Activated naive CD8-positive, alpha-beta T cell treated with anti-CD3 and anti-CD28 coated beads, Interleukin-2, amount 10 ng/mL, durations not matched to agents 7 days and 5 days (primary cell): ENCODE measurements at places on chromosomes 12 and 14.

GRCh38 chr12:132579744-132580143 lies 30.6 kb downstream of the LRCOL1 start:
- DNase-seq = no peak

DNA sequence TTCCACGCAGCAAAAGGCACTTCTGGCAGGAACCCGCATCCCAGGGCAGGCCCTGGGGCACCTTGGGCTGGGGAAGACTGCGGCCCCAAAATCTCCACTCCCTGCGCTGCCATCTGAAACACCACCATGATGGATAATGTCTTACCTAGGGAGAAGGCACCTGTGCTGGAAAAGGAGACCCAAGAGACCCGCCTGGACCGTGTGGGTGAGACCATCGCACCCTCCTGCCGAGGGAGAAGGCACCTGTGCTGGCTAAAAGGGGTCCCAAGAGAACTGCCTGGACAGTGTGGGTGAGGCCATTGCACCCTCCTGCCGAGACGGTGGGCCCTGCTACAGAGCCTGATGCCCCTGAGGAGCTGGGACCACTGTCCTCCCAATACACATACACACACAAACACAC lies 24.8 kb upstream of the INF2 start:
- no peak for DNase-seq

- DNase-seq = no peak
Observed at GRCh38 chr12:129110575-129110974, 257.3 kb downstream of the GLT1D1 start.

DNA sequence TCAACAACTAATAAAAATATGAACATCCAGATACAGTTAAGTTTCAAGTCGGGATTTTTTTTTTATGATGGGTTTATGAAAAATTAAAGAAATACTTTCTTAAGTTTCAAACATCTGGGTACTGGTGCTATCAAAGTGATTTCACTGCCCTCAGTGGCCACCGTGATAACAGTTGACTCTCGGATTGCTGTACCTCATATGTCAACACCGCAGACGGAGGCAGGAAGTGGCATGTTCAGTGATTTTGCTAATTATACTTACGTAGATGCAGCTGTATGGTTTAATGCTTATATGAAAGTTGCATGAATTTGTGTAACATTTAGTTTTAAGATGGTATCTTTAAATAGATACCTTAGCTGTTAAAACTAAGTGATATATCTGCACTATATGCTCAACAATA lies 20.8 kb upstream of the FBLN5 start:
- no peak for DNase-seq

GRCh38 chr14:73833530-73834260 lies 17.9 kb upstream of the PTGR2 start:
- DNase-seq = no peak

- DNase-seq = no peak
Observed at GRCh38 chr12:3666441-3666840, 86.5 kb downstream of the CRACR2A start.

DNA sequence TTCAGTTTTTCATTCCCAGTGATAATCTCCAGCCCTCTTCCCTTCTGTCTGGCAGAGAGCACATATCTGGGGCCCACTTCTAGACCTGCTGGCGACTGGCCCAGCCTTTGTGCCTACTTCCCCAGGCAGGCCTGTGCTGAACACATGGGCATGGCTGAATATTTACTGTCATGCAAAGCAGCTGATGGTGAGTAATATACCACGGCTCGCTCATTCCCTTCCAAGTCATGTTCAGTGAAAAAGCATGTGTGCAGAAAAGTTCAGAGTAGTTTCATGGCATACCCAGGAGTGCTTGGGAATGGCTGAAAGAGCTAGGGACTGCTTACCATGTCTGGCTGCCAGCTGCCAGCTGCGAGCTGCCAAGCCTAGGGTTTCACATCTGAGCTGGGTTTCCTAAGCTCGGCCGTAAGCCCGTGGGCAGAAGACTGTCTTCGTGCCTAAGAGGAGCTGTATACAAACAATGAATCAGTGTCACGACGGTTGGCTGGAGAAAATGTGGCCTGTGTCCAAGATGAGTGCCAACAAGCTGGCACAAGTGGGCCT lies 179.9 kb upstream of the PELI2 start:
- DNase-seq = no peak

GRCh38 chr12:108816652-108817335 lies 40.6 kb downstream of the SSH1 start:
- DNase-seq = no peak

DNA sequence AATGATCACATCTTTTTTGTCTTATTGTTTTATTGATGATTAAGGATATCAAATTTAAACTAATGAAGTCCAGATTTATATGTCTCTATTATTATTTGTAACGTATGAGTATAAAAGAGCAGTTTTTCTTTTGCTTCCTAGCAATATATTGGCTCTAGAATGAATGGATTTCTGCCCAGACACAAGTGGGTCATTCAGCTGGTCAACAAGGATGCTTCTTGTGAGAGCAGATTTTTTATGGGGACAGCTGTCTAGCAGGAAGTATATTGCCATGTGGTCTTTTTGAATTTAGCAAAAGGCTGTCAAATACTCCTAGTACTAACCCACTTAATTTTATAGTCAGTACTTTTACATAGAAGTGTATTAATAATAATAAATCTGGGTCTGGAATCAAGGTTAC lies 1071.1 kb upstream of the FLRT2 start:
- DNase-seq = no peak

DNA sequence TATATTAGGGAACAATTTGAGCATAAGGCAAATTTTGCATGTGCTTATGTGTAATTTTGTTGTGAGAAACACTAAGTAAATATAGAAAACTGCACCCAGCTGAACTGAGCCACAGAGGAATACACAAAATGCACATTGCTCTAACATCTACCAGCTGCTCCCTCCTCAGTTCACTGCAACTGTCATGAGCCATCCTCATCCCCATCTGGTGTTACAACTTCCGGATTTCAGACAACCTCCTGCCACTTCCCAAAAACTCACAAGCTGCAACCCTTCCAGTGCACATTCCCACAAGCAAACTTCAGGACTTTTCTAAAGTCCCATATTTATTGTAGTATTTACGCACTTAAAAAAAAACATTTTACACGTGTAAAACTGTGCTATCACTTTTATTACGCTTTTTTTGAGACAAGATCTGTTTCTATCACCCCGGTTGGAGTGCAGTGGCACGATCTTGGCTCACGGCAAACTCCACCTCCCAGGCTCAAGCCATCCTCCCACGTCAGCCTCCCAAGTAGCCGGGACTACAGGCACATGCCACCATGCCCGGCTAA lies 169.1 kb upstream of the TBX3 start:
- DNase-seq = no peak

DNA sequence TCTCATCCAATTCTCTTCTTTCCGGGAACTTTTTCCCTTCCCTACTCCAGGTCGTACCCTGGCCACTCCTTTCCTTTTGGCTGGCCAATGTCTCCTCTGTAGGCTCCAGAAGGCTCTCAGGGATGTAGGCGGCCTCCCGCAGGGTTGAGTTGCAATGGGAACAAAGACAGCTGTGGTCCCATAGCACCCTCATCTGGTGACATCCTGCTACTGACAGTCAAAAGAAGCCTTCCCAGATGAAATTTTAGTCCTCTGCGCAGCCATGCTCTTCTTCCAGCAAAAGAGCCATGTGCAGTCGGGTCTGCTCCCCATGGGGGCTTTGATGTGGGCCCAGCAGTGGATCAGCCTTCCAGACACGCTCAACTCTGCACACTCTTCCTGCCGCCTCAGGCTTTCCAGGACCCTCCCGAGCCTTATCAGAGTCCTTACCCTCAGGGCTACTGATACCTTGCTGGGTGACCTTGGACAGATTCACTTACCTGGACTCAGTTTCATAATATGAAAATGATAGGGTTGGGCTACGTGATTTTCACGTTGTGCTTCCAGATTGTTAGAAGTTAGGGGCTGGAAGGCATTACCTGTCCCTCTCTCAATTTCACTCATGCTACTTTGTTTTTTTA lies 5.5 kb upstream of the CELA1 start:
- peak; percentile 41 for DNase-seq

DNA sequence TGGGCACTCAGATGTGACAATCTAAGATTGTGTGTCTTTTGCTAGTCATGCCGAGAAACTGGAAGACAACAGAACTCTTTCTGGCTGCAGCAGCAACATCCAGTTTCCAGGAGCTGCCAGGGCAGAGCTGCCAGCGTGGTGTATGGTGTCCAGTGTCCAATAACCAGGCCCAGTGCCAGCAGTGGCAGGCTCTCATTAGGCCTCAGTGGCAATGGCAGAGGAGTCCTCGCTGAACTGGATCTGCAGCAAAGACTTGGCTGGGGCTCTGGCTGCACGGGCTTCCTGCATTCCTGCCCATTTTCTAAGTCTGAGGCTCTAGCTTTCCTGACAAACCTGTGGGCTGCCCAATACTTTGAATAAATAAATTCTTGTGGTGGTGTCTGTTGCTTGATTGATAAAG lies 26.2 kb upstream of the PPM1A start:
- no peak for DNase-seq

GRCh38 chr14:85528897-85529631 lies 880 bp upstream of the FLRT2 start:
- no peak for DNase-seq

DNA sequence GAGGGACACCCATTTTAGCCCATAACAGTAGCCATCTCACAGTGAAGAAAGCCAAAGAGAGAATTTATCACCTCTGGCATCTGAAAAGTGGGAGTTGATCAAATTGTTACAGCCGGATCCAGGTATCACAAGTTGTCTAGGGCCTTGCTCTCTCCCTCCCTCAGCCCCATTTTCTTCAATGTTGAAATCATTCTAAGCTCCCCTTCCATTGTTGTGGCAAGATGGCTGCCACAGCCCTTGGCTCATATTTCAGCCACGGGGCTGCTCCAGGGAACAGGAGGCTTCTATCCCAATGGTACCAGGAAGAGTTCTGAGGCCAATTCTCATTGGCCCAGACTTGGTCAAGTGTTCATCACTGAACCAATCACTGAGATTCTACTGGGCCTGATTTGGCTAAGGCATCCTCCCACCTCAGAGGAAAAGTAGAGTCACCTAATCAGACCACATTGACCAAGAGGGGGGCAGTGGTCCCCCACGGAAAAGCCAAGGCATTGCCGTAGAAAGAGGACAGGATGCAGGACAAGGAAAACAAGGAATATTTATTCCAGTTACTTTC lies 106.2 kb downstream of the GPATCH2L start:
- no peak for DNase-seq

DNA sequence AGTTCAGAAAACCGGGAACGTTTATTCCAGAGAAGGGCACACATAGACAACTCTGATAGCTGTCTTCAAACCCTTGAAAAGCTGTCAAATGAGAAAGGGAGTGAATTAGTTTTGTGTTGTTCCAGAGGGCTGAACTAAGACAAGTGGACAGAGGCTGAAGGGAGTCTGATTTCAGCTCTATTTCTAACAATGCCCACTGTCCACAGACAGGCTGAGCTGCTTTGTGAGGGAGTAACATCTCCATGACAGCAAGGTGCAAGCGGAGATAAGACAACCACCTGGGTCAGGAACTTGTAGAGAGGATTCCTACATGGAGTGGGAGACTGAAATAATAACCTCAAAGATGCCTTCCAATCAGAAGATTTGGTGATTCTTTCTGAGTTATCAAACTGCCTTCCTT lies 25.6 kb upstream of the PARP11 start:
- DNase-seq = no peak

DNA sequence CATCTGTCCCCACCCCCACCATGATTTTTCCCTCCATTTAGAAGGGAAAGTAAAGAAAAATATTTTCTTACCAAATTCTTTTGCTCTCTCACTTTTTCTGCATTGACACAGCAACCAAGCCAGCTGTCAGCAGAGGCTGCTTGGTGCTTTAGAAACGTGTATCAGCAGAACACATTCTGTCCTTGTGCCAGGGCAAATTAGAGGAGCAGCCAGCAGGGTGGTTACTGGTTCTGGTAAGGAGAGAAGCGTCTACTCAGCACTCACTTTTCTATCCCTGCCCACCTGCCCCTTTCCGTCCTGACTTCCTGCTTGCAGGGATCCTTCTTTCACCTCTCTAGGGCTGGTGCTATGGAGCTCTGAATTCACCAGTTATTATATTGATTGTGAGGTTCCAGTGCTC lies 327.5 kb upstream of the PDE3A start:
- no peak for DNase-seq

GRCh38 chr12:74903522-74903921 lies 306.1 kb downstream of the KCNC2 start:
- DNase-seq = no peak

DNA sequence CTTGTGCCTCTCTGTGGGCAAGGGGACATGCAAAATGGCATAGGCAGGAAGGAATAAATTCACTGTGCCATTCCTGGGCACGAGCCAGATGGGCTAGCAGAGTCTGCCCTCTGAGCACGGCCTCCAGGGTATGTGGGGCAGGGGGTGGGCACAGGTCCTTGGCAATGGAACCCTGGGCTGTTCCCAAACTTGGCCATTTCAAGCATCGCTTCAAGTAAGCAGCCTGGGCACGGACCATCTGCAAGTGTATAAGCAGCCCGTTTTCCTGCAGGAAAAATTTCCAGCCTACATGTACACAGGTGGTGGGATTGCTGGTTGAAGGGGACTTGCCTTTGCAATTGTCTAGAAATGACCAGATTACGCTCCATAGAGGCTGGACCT lies 40.3 kb downstream of the CCDC85C start:
- no peak for DNase-seq

- DNase-seq = no peak
Observed at GRCh38 chr12:26088998-26089397, 35.8 kb downstream of the BHLHE41 start.

DNA sequence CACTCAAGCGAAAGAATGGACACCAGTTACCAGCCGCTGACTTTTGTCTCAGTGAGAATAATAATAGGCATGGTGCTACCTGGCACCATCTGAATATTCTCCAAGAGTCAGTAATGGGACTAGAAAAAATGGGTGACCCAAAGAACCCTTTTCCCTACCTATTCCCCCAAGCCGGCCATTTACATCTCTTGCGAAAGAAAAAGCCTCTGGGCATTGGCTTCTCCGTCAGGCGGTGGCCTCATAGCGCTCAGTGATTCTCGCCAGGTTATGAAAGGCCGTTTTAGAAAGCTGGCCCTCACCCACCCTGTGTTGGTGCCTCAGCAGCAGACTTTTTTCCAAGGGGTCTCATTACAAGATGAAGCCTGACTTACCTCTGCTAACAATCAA lies 523 bp upstream of the SLC6A15 start:
- no peak for DNase-seq

- DNase-seq = no peak
Observed at GRCh38 chr12:101168001-101168400, 42.0 kb downstream of the SLC5A8 start.

- DNase-seq = no peak
Observed at GRCh38 chr12:28388879-28389278, 198.6 kb downstream of the CCDC91 start.

- no peak for DNase-seq
Observed at GRCh38 chr14:38507299-38507698, 251.4 kb upstream of the CLEC14A start.
